ENCODE measurements at places on chromosomes 1 and 21. TPM values are rescaled to one million over a fixed set of nuclear protein-coding genes. Genes with fewer than 3 reads are reported as not detected.

- no peak for DNase-seq
Observed at GRCh38 chr1:15214527-15214926, 32.5 kb upstream of the FHAD1 start.

DNA sequence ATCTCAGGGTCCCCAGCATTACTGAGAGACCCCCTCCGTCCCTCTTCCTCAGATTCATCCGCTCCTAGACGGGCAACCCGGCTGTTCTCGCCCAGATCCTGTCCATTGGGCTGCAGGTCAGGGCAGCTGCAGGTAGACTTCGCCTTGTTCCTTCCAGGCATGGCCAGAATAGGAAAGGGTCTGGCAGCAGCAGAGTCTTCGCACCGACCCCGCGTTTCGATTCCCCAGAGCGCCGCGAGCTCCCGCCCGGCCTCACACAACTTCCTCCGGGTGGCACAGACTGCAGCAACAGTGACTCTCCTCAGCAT lies 265 bp downstream of the NRDC start:
- DNase-seq, result no peak

DNA sequence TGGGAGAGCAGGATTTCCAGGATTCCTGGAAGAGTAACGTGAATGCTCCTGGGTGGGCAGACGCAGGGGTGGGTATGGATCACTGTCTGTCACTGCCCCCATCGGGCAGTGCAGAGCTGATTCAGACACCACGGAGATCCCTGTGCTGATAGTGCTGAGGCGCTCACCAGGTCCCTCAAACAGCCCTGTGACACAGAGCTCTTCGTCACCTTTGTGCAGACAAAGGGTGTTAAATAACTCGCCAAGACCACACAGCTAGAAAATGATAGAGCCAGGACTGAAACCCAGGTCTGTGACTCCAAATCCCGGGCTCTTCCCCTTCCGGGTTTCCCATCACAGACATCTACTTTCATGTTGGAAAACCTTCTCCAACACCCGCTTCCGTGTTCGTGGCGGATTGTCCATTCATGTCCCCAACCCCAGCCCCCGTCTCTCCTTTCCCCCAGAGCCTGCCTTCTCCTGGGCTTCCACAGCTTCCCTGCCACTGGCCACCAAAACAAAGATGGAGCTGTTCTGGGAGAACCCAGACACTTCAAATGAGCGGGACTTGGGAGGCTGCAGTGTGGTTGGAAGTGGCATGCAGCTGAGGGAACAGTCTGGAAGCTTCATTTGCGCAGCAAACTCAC lies 2.6 kb downstream of the EFHD2 start:
- DNase-seq, result peak; percentile 80

- no peak for DNase-seq
Observed at GRCh38 chr1:155175281-155175926, 1.8 kb downstream of the TRIM46 start.

Gene SPRR2G
- total RNA-seq, result not detected

DNA sequence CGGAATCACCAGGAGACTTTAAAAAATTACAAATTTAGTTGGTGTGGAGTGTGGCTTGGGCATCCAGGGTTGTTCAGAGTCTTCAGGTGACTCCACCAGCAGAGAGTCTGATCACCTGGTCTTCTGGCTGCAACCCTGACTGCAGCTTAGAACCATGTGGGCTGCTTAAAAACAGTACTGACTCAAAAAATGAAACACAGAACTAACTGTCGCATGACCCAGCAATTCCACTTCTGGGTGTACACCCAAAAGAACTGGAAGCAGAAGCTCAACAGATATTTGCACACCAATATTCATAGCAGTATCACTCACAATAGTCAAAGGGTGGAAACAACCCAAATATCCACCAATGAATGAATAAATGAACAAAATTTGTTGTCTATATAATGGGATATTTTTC lies 17.3 kb downstream of the TLR5 start:
- no peak for DNase-seq

- DNase-seq, result no peak
Observed at GRCh38 chr1:193265716-193266115, 79.3 kb upstream of the B3GALT2 start.

Gene MATN1
- 1.1 TPM for total RNA-seq

DNA sequence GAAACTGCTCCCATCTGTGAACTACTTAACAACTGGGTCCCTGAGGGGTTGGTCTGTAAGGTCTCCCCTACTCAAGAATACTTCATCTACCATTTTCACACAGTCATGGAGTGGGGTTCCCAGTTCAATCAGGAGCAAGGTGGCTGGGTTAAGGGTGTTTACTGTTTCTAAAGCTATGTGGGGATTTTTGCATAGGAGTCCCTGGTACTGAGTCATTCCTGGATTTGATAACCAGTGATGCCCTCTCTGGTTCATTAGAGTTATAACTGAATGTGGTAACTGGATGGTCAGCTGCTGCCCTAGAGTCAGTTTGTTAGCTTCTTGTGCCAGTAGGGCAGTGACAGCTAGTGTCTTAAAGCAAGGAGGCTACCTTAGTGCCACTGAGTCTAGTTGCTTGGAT lies 29.4 kb upstream of the KCNJ15 start:
- no peak for DNase-seq

DNA sequence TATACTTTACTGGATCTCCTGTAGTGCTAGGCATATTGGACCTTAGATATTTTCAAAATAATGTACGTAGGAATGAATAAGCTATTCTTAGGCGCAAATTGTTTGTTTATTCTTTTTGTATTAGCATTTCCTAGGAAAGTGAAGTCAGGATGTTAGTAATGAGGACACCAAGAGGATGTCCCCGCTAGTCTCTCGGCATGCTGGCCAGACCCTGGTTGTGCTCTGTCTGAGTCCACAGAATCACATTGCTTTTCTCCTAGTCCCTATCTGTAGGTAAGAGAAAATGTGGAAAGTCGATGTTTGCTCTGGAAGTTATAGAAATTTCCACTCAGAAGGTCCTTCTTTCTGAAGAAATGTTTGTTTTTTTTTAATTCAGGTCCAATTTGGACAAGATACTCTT lies 31.1 kb downstream of the DNM3 start:
- no peak for DNase-seq

Data from natural killer cell treated with Interleukin-12 subunit alpha and Interleukin-12 subunit beta and Interleukin-15 and Interleukin-18, amount 100 ng/mL, for 72 hours (primary cell).